ENCODE measurements at places on chromosomes 1 and 21. TPM values are rescaled to one million over a fixed set of nuclear protein-coding genes. Genes with fewer than 3 reads are reported as not detected.

The AADACL4 gene
- not detected for total RNA-seq

The AHCTF1 gene
- total RNA-seq: 62.6 TPM

The ADAR gene
- 96.9 TPM for total RNA-seq

The SPRR3 gene
- total RNA-seq: not detected

The SRP9 gene
- total RNA-seq: 434 TPM

The RNF2 gene
- total RNA-seq: 36.4 TPM

The FRRS1 gene
- total RNA-seq: 31.1 TPM

The LCE1D gene
- total RNA-seq: not detected

The WDR26 gene
- total RNA-seq: 54.6 TPM

The OR11L1 gene
- total RNA-seq: not detected

The GJC2 gene
- 0.62 TPM for total RNA-seq

The TTC24 gene
- total RNA-seq: not detected

The UTS2 gene
- not detected for total RNA-seq

The SDC3 gene
- 44.1 TPM for total RNA-seq
